Spleen (tissue), 13 donors: ENCODE measurements at places on chromosomes 11 and 22. TPM values are rescaled to one million over a fixed set of nuclear protein-coding genes. Genes with fewer than 3 reads are reported as not detected.
A peak's percentile ranks its signal among the peaks of the same experiment; 100 is the strongest.

DNA sequence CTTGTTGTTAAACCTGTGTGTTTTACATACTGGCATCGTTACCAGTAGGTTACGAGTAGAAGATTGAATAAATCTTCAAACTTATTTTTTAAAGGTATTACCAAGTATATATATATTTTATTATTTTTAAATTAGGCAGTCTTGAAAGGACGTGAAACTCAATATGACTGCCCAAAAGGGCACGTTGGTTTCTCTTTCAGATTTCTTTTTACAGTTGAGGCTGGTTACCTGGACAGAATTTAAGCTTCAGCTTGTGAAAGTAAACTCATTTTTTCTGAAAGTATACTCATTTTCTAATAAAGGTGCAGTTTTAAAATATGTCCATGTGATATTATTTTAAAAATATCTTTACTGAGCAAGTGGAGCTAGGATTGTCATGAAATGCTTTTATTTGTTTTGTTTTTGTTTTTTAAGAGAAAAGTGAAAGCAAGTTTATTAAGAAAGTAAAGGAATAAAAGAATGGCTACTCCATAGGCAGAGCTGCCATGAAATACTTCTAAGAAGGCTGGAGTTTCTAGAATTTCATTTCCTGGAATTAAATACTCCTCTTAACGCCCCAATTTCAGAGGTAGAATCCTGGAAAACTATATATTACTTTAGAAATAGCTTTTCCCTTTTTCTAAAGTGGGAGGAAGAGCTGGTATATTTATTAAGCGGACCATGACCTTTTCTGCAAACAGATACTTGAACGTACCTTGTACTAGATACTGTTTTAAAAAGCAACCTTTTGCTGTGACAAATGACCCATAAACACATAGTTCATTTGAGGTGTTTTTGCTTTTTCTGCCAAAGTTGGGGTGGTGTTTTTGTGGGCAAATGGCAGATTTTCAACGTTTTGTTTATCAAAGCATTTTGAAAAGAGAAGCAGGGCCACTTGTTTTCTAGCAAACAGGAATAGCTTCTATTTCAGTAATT, 1.9 kb downstream of the FBXO7 start:
- no peak for DNase-seq

GRCh38 chr11:45028911-45029682, 78.4 kb upstream of the TP53I11 start:
- DNase-seq = no peak

DNA sequence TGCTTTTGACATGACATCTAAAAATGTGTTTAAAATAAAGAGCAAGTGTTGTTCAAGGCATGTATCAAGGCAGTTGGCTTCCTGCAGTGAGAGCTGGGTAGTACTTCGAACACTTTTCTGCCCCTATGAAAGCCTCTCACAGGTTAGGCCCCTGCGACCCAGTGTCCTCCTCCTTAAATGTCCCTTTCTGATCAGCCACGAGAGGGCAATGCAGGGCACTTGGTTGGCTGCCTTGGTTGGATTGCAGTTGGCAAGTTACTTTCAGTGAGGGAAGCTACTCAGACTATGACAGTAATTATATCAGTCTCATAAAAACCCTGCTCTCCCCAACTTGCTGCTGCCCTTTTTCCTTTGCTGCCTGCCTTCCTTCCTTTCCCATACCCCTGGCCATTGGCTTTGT, 743.8 kb downstream of the NTM start:
- no peak for DNase-seq

GRCh38 chr11:109034339-109034696, 369.4 kb downstream of the DDX10 start:
- DNase-seq = no peak

Gene MN1
- 0.15 TPM for polyA plus RNA-seq

Gene WT1
- 4.4 TPM for polyA plus RNA-seq

DNA sequence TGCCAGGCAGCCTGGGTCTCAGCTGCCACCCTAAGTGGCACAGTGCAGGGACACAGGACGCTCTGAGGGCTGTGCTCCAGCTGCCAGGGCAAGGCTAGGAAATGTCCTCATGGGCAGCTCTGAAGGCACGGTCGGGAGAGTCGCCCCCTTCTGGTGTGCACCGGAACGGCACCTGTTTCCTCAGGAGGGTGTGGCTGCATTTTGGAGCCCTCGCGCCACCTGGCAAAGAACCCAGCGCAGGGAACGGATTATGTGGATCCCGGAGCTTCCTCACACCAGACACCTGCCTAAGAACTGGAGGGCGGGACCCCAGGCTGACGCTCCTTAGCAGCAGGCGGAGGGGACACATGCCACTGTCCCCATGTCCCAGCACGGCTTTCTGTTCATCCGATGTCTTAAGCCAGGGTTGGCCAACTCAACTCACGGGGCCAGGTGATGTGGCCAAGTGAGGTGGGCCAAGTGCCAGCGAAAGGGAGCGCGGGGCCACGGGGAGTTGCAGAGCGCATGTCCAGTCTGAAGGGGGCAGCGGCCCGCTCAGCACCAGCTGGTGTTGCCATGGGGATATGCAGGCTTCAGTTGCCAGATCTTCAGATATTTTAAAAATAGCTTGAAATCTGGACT, 5.1 kb upstream of the SLC22A8 start:
- DNase-seq = no peak

Gene CRY2
- 5.6 TPM for polyA plus RNA-seq

GRCh38 chr11:76781046-76781801, 1.9 kb upstream of the TSKU start:
- peak; percentile 33 for DNase-seq

GRCh38 chr11:128686021-128686741, 7.7 kb upstream of the FLI1 start:
- peak; percentile 82 for DNase-seq

DNA sequence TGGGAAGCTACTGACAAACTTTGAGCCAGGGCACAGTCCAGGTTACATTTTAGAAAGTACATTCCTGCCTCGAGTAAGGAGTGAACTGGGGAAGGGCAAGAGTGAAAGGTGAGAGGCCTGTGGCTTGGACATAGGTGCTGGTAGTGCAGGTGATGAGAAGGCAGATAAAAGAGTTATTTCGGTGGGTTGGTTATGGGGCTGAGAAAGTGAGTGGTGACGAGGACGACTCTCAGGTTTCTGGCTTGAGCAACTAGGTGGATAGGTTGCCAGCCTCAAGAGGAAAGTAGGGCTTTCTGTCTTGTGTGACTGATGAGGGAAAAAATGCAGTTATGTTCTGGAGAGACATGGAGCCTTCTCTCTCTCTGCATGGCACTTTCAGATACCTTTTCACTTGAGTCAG, 3.7 kb downstream of the POLR2F start:
- DNase-seq = no peak

- DNase-seq = no peak
Observed at GRCh38 chr11:107384144-107384852, 73.3 kb downstream of the CWF19L2 start.

- DNase-seq = peak; percentile 92
Observed at GRCh38 chr11:72584293-72584938, 89.8 kb downstream of the PDE2A start.

GRCh38 chr22:43080616-43081015, 8.6 kb downstream of the TTLL1 start:
- DNase-seq = no peak

DNA sequence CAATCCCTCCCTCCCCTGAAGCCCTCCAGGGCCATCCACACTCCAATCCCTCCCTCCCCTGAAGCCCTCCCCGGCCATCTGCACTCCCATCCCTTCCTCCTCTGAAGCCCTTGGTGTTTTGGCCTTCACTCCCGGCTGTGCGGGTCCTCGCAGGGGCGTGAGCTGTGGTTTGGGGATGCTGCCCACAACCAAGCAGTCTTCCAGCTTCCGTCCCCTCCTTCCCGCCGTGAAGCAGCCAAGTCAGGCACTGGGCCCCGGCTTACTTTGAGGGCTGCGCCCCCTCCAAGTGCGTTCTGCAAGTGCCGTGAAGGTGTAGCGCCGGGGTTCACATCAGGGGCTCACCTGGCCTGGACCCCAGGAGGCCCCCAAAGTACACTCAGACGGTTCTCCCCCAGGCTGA, 335.9 kb downstream of the BRD1 start:
- no peak for DNase-seq

DNA sequence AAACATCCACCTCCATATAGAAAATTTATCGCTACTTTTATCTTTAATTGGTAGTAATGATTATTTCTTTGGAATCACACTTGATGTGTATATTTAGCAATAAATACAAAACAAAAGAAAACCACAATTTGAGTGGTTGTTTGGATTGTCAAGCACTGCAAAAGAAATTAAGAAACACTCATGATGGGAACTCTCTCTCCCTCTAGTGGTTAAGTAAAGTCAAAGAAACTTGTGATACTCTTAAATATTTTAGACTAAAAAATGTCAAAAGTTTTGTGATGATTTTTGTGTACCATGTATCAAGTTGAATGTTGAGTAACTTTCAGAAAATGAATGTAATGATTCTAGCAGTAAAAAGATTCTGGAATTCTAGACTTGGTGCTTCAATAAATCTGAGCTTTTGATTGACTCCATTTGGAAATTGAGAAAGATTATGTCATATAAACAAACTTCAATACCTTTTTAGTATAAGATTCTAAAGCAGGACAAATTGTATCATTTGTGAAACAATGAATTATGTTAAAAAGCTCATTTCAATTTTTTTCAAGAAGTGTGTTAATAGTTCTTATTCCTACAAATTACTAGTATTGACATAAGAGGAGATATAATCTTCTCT, 20.8 kb downstream of the MUC15 start:
- DNase-seq = no peak

DNA sequence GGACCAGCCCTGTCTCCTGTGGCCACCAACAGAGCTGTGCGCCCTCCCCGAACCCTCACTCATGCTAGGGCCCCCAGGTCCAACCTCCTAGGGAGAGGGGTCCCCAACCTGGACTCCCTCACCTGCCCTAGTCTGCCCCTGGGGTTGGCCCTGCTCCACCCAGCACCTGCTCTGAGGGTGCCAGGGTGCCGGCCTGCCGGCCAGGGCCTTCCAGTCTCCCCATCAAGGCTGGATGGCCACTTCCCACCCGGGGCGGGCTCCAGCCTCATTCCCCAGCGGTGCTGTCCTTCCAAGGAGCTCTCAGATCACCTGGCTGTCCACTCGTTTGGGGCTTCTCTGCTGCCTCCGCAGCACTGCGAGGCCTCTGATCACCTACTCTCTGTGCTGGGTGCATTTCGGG, 39.1 kb downstream of the CDKN1C start:
- DNase-seq = no peak

DNA sequence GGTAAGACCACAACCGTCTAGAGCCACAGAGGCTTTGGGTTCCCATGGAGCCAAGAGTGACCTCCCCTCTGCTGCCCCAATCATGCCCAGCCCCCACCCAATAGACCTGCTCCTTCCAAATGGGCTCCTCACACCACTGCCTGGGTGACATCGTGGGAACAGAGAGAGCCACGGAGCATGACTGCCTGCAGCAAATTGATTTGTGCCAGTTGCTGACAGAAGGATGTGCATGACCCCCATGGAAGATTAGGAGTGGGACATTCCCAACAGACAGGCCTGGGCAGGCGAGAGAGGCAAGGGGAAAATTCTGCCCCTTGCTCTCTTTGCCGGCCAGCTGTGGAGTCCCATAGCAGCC, 88.5 kb downstream of the TENM4 start:
- no peak for DNase-seq

Gene DENND6B
- polyA plus RNA-seq = 6.4 TPM

Gene TUBA8
- 3.7 TPM for polyA plus RNA-seq

DNA sequence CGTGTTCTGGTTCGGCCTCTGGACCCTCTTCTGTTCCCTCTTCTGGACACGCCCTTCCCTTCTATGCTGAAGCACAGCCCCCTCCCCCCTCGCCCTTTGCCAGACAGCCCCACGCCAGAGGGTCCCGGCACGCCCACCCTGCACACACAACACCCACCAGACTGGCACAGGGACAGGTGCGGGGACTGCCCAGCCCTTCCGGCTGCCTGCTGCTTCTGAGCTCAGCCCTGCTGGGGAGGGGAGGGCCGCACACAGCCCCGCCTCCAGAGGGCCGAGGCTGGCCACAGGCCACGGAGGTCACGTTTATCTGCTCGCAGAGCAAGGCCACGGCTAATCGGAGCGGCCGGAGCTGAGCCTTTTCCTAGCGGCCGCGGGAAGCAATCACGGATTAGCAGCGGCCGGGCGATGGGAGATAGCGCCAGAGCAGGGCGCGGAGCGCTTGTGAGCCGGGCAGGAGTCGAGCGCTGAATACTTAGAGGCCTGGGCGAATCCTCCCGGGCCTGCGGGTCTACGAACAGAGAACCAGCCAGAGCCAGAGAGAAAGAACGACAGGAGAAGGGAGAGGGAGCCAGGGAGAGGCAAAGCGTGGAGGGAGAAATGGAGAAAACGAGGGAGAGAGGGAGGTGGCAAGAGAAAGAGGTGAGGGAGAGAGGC, 21.5 kb downstream of the OTUB1 start:
- DNase-seq = peak; percentile 91

DNA sequence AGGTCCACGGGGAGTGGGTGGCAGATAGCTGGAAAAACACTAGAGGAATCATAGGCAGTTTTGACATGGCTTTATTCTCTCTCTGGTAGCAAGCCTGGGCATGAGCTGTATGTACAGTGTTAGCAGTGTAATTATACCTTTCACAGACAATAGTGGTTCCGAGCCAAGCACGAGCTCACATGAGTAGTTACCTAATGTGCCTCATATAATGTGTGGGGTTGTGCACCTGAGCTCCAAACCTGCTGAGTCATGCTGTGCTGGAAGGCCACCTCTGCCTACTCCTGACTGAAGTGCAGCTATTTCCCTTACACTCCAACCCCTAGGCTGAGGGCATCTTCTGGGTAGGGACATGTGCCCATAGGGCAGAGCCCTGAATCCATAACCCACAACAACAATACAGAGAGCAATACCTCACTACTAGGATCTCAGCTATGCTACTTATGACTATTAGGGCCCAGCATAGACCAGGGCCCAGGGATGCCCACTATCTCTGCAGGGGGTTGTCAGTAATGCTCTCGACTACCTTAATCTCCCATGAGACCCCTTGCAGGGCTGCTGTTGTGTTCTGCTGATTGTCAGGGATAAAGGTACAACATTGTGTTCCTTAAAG, 432.1 kb downstream of the DYNC2H1 start:
- no peak for DNase-seq

DNA sequence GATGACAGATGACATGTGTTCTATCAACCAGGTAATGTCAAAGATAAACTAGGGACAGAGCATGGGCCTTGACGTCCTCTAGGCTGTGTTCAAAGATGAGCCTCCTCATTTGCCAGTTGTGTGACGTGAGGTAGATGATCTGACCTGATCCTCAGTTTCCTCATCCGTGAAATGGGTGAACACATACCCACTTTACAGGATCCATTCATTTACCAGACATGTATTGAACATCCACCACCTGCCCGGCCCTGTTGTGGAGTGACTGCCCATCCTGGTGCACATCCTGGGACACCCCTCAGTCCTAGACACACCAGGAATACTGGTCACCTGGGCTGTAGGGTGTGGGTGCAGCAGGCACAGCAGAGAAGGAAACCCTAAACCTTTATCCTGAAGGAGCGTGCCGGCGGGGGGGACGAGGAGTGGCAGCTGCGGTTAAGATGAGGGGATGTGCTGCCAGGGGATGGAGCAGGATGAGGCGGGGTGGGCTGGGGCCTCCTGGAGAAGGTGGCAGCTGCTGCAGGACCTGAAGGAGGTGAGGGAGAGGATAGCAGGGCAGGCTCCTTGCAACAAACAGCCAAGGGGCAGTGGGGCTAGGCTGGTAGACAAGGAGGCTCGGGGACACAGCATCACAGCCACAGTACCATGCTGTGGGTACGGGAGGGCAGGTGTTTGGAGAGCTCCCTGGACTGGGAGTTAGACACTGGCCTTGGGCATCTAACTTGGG, 8.4 kb downstream of the CLDN5 start:
- no peak for DNase-seq

Gene NPAS4
- polyA plus RNA-seq = 0.22 TPM
